ENCODE measurements at places on chromosomes 11 and 22.

GRCh38 chr22:22934543-22935055 is 47.0 kb downstream of the IGLL5 start:
- DNase-seq: peak; percentile 49

- DNase-seq: peak; percentile 23
These were observed 111.0 kb upstream of the ARHGAP42 start for GRCh38 chr11:100575860-100576717.

DNA sequence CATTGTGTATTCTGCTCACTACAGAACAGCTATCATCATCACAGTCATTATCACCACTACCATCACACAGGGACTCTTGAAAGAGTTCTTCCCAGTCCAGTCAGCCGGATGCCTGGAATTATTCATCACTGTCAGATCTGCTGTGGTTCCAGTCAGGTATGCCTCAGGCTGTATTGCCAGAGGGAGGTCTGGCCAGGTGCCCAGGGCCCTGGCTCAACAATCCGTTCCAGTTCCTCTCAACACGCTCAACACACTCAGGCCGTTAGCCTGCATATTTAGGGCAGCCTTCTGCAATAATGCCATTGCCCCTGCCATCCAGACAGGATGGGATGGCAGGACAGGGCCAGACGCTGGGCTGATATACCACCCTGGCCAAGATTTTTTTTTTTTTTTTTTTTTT is 28.6 kb upstream of the RASL10A start:
- no peak for DNase-seq

GRCh38 chr22:25081409-25081824 is 118.2 kb upstream of the CRYBB3 start:
- DNase-seq: peak; percentile 84

DNA sequence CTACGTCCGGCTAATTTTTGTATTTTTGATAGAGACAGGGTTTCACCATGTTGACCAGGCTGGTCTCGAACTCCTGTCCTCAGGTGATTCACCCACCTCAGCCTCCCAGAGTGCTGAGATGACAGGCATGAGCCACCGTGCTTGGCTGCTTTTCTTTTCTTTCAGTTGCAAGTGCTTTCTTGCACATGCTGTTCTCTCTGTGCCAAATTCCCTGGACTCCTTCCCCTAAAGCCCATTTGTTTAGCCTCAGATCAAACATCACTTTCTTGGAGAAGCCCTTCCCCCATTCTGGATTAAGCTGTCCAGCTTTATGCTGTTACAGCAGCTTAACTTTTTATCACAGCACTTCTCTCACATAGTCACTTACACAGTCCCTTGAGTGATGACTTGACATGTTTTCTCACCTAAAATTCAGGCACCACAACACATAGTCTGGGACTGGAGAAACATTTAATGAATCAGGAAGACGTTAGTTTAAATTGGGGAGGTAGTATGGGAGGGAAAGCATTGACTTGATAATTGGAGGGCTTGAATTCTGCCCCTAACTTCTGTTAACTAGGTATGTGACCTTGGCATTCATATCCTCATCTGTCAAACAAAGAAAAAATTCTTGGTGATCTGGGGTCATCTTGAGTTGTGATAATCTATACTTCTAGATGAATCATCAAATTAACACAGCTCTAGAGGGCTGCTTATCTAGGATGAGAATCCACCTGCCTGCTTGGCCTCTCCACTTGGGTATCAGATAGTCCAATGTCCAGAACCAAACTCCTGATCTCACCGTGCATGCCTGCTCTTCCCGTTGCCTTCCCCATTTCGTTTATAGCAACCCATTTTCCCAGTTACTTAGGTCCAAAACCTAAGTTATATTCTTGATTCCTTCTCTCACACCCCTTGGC is 18.4 kb downstream of the ACO2 start:
- no peak for DNase-seq

GRCh38 chr11:100543386-100543785 is 143.7 kb upstream of the ARHGAP42 start:
- no peak for DNase-seq

DNA sequence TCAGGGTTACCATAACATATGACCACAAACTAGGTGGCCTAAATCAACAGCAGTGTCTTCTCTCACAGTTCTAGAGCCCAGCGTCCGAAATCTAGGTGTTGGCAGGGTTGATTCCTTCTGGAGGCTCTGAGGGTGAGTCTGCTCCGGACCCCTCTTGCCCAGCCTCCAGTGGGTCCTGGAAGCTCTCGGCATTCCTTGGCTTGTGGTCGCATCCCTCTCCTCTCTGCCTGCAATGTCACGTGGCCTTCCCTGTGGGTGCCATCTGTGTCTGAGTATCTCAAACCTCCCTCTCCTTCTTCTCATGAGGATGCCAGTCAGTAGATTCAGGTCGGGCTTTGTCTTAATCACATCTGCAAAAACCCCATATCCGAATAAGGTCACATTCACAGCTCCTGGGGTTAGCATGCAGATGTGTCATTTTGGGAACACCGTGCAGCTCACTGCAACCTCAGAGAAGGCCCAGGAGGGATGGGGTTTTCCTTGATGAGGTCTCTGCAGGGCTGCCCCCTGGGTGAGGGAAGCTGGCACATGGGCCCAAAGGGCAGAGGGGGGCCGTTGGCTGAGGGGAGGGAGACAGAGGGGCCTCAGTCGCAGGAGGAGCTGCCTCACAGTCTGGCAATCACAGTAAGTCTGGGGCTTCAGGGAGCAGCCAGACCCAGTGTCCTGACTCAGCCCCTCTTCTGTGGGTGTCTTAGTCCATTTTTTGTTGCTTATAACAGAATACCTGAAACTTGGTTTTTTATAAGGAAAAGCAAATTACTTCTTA is 41.2 kb downstream of the PARVG start:
- peak; percentile 3 for DNase-seq

DNA sequence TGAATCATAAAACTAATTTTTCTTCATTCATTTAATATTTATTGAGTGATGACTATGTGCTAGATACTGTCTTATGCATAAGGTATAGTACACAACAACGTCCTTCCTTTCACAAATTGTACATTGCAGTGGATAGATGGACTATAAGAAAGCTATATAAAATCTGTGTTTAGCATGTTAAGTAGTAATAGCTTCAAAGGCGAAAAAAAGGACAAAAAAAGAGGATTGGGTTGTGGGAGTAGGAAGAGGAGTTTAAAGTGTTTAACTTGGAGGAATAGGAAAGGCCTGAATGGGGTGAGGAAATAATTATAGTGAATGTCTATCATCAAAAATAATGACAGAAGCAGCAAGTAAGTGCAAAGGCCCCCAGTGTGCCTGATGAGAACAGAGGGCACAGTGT is 565.4 kb upstream of the LUZP2 start:
- no peak for DNase-seq

DNA sequence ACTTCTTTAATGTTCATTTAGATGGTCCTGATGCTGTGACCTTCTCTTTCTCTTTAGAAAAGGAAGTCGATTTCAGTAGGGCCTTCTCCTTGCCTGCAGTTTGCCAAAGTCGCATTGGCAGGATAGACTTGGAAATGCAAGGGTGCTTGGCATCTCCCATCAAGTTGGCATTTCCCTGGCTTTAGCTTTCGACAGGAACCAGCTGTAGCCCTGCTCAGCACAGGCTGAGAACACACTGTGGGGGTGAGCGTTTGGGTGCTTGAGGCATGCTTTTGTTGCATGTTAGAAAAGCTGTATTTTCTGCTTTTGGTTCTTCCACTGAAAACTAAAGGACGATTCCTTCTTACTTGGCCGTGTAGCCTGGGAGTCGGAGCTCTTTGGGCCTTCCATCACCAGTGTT is 37.7 kb downstream of the LDLRAD3 start:
- no peak for DNase-seq

DNA sequence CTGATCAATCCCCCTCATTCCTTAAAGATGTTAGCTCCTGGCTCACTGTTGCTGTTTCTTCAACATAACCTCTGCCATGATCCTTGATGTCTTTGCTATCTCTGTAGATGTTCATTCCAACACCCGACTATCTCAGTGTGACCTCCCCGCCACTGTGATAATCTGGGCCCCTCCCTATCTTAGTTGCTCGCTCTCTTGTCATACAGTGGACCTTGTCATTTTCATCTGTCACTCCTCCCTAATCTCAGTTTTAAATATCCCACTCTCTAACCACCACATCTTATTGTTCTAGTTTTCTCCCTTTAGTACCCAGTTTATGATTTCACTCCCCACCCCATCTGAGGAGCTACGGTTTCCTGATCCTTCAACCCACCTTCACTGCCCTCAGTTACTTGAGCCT is 379.2 kb downstream of the SOX6 start:
- no peak for DNase-seq

- DNase-seq: no peak
These were observed 163.0 kb downstream of the GRIK4 start for GRCh38 chr11:120674542-120674941.

DNA sequence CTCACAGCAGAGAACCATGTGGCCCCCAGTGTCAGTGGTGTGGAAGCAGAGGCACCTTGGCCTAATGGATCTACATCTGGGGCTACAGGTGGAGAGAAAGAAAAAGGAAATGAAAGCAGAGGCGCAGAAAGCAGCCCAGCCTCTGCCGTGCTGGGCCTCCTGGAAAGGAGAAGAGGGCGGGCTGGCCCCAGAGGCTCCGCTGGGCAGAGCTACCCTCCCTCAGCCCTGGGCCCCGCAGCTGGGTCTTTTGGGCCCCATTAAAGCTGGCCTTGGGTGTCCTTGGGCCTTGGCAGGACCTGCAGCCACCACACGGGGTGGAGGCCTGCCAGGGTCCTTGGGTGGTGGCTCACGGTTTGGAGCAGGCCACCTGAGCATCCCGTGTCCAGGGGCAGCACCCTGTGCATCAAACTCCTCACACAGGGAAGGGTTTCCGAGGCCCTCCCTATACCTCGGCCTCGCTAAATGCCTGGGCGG is 31.6 kb upstream of the GAL start:
- DNase-seq: no peak

DNA sequence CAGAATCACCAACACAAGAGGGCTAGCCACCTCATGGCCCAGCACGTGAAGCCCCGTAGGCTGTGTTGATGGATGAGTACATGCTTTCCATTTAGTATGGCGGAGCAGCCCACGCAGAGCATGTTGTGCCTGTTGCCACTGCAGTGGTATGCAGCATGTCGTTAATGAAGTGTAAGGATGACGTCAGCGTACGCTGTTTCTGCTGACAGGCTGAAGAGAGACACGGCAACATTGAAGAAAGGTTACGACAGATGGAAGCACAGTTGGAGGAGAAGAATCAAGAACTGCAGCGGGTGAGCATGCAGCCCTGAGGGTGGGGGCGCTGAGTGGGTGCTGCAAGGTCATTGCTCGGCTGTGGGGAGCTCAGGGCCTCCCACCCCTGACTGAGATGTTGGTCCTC is 62.8 kb downstream of the PPFIA1 start:
- DNase-seq: no peak

- DNase-seq: no peak
These were observed 302.8 kb upstream of the NCAM1 start for GRCh38 chr11:112658431-112658878.

GRCh38 chr11:118902336-118903203 is 18.9 kb downstream of the CXCR5 start:
- peak; percentile 51 for DNase-seq

- DNase-seq: peak; percentile 87
These were observed 1.9 kb downstream of the PIWIL3 start for GRCh38 chr22:24772493-24773220.
